ENCODE measurements at places on chromosomes 16 and 17.
A peak's percentile ranks its signal among the peaks of the same experiment; 100 is the strongest.

GRCh38 chr16:49964973-49965372 is 60.1 kb upstream of the CNEP1R1 start:
- no peak for DNase-seq

- DNase-seq, result no peak
Observed at GRCh38 chr17:63706336-63707082, 6.6 kb upstream of the LIMD2 start.

DNA sequence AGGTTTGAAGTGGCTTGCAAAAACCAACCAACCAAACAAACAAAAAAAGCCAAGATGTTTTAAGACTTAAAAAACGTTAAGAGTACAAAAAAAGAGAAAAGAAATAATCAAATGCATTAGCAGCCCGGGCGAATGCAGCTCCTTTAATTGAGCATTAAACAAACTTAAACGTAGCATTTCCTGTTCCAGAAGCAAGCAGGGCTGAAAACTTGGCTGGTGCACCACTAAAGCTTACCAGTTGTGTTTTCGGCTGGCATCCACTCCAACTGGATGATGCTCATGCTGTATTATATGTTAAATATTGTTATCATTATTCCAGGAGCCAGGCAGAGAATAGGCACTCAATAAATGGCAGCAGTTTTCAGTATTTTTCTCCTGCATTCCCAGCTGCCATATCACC is 45.1 kb downstream of the IRX6 start:
- DNase-seq, result no peak

DNA sequence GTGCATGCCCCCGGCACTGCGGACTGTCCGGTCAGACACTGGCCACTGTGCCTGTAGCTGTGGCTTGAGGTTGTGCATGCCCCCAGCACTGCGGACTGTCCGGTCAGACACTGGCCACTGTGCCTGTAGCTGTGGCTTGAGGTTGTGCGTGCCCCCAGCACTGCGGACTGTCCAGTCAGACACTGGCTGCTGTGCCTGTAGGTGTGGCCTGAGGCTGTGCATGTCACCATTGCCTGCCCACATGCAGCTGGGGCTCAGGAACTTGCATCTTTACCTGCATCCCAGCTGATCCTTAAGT is 5.2 kb downstream of the MTHFSD start:
- DNase-seq, result no peak

GRCh38 chr17:1058423-1059130 is 61.6 kb downstream of the TIMM22 start:
- DNase-seq, result peak; percentile 62

GRCh38 chr16:78303946-78304345 is 204.5 kb downstream of the WWOX start:
- no peak for DNase-seq

GRCh38 chr16:18959031-18959505 is 24.7 kb upstream of the TMC7 start:
- DNase-seq, result no peak

DNA sequence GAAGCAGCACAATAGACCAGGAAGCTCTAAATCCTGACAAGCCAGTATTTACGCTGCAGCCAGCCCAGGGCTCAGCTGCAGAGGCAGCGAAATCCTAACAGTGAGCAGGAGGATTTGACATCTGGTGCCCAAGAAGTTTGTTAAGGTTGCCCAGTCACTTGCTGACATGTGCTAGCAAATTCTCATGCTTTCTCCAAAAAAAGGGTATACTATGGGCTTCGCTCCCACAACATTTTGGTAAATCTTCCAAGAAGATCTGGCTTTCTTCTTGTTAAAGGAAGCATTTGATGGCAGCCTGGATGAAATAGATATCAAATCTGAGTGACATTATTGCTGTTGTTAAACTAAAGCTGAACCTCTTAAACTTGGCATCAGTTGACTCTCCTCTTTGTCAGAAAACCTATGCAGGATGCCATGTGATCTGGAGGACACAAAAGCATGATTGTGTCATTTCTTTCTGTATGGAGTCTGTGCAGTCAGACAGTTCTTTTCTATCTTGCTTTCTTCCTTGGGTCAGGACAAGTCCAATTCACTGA is 949.7 kb upstream of the RBFOX1 start:
- DNase-seq, result no peak

DNA sequence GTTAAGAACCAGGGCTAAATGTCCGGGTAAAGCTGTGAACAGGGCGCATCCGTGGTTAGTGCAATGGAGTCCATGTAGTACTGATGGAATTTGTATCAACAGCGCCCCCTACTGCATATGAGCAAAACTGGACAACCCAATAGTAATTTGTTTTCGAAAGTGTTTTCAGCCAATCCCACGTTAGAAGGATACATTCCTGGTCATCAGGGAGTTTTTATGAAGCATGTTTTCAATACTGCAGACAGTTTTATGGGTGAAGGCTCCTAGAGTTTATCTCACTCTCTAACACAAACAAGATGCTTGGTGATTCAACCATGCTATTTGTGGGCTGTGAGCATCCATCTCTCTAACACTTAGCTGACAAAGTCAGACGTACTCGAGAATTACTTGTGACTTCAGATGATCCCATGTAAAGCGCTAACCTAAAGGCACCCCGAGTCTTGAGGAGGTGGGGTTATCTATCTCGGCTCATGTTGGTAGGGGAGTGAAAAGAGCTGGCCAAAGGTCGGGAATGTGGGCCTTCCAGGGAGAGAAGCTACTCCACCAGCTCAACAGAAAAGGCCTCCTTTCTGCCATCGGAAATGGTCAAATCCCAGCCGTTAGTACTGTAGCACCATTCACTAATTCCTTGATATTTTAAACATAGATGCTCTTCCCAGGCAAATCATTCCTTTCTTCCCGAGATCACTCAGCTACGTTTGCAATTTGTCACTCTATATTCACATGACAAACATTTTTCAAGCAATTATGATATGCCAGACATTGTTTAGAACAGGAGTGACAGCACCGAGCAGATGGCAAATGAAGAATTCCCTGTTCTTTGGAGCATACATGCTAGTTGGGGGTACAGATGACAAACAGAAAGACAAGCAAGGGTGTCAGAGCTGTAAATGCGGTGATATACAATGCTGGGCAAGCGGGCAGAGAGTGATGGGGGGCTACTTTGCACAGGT is 46.9 kb upstream of the HNF1B start:
- DNase-seq, result peak; percentile 42

DNA sequence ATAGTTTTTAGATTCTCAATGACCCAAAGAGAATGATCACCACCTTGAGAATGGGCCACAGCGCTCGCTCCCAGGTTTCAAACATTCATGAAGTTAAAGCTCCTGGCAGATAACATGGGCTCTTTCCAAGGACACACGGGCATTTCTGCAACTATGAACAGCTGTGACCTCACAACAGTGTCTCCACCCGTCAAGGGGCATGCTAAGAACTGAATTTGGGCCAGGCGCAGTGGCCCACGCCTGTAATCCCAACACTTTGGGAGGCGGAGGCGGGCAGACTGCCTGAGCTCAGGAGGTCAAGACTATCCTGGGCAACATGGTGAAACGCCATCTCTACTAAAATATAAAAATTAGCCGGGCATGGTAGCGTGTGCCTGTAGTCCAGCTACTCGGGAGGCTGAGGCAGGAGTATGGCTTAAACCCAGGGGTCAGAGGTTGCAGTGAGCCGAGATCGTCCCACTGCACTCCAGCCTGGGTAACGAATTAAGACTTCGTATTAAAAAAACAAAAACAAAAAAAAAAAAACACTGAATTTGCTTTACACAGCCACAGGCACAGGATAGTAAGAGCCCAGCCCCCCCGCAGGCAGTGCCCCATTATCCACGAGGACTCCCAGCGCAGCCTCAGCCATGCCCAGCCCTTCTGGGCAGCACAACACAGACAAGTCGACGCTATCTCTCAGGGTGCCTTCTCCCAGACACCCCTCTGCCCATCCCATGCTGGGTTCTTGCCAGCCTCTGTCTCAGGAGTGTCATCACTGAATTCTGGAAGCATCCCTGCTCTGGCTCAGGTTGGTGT is 7.2 kb downstream of the USP7 start:
- no peak for DNase-seq

DNA sequence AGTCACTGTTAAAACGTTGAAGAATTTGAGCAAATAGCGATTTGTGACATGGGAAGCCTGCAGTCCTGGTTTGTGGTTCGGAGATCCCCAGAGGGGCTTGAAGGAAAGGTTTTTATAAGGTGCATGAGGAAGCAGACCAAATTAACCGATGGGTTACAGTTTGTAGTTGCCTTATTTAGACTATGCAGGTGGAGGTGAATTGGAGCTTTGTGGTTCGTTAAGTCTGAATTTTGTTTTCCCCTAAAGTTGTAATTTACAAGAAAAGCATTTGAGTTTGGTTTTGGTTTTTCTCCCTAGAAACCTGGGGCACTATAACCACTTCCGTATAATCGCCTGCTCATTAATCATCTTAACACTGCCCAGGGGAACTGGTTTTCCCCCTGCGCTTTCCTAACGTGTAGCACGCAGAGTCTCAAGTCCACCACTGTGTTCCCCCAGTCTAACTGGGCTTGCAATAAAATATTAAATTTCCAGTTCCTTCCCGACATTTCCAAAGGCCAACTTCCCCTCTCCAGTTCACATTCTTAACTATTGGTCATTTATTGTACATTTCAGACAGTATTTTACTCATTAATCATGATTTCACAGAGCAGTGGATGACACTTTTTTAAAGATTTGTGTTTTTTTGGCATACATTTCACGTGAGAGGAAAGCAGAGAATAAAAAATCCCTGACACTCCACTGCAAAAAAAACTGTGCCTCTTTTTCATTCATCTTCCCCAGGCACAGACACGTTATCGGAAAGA is 932 bp downstream of the ZNF267 start:
- DNase-seq, result no peak

DNA sequence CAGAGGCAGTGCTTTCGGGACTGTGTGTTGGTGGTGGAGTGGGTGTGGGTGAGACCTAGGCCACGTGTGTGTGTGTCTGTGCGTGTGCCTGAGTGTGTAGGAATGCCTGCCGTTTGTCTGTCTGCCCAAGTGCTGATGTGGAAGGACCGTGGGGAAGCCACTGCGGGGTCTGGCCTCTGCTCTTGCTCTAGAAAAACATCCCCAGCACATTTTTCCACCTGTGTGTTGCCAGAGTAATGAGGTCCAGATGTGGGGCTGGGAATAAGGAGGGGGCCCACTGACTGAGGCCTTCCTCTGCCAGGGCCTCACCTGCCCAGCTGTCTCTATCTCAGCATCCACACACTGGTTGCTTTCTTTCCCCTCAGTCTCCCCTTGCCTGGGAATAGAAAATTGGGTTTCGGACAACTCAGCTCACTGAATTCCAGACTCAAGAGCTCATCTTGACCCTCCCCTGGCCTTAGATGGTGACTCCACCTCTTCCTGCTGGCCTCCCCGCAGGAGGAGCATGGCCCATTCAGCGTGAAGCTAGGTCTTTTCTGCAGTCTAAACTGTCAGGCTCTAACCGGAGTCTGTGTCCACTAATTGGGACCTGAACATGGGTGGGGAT is 7.6 kb downstream of the SGCA start:
- DNase-seq, result no peak

DNA sequence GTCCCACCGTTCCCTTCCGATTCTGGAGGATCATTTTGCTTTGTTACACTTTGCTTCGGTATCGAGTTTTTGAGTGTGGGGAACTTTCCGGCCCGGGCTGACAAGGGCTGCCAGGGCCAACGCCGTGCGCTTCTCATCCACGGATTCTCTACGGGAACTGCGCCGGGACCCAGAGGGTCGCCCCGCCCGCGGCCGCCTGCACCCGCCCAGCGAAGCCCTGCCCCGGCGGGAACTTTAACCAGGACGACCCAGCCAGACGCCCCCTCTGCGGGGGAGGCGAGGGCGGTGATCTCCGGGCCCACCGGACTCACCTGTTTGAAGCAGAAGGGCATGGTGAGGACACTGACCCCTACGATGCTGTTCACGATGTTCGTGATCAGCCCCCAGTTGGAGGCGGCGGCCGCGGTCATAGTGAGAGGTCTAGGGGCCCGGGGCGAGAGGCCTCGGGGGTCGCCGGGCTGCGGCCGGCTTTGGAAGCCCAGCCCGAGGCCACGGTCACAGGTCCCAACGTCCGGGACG is 536 bp downstream of the SLC38A10 start:
- DNase-seq, result peak; percentile 41

Data from DND-41 (cell line).